ENCODE measurements at places on chromosomes 12 and 14. TPM values are rescaled to one million over a fixed set of nuclear protein-coding genes. Genes with fewer than 3 reads are reported as not detected.

DNA sequence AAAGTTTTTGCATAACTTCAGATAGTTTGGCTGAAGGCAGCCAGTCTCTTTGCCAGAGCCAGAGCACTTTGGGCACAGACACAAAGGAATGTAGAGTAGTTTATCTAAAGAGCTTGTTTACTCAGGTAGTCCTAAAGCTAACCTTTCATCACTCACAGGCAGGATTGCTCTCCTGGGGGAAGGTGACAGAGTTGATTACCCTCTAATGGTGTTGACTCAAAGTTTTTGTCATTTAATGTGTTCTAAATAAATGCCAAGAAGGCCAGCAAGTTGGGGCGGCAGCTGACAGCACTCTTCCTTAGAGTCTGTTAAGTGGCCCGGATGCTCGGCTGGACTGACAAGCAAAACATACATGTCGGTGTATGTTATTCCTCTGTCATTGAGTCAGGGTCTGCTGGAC, 9.3 kb upstream of the TAS2R46 start:
- no peak for DNase-seq

DNA sequence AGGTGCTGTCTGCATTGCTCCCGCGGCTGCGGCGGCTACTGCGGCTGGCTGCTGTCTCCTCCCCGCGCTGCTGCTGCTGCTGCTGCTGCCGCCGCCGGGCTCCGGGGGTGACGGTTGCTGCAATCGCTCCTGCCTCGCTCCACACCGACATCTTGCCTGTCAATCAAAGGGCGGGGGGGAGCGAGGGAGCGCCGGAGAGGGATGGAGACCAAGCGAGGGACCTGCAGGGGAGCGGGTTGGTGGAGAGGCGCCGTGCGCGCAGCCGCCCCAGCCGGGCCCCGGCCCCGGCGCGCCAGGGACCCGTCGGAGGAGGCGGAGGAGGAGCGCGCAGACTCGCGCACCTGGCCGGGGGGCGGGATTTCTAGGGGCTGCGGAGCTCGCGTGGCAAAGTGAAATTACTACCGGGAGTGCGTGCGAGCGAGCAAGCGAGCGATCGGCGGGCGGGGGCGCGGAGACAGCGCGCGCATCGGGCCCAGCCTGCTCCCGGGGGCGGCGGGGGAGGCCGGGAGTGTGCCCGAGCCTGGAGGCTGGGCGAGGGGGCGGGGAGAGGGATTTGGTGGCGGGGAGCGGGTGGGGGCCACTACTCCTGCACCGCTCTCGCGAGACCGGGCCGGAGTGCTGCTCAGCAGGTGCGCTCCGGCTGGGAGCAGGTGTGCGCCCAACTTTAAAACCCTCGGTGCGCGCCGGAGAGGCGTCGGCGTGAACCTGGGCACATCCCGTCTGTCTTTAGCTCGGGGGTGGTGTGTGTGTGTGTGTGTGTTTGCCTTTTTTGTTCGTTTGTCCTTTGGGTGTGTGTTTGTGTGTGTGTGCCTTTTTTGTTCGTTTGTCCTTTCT, at the start of gene KSR2:
Gene KSR2 (minus strand): TSS at position 165 of the 834 bp plus-strand sequence. CDS start 735 bp downstream, outside the sequence.
- DNase-seq, result no peak

GRCh38 chr14:85254711-85255110, 275.2 kb upstream of the FLRT2 start:
- DNase-seq, result no peak

GRCh38 chr12:92432724-92433441, 269.9 kb upstream of the PLEKHG7 start:
- no peak for DNase-seq

DNA sequence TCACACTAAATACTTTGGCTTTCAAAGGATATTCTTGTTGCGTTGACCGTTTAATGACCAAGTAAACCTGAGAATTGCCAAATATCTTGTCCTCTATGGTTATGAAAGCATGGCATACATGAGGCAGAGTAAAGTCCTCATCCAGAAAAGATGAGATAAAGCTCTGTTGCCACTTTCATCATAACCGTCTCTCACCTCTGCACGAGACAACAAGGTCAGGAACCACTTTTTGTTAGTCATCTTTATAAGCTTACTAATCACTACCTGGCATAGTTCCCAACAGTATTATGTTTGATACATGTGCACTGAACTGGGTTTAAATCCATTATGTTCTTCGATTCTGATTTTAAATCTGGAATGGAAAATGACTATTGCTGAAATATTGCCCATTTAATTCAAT, 31.3 kb downstream of the PTPRB start:
- no peak for DNase-seq

DNA sequence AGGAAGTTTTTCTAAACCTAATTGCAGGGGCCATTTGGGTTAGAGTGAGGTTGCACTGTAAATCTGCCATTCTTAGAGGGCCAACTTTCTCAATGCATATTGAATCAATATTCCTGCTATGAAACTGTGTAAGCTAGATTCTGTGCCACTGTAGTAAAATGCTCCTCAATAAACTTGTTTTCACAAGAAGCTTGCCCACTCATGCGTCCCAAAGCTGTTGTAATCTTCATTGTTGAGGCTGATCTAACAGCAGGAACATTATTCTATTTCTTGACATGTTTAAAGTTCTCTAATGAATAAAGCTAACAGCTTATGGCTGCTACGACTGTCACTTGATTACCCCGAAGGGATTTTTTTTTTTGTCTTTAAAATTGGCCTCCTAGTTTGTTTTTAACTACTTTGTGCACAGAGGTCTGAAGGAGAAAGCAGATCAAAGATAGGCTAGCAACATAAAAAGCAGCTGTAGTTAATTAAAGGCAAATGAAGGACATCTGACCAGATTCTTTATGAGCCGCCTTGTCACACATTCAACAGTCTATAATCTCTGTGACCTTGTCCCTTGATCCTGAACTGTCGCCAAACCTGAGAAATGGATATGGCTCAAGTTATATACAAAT, 243.7 kb downstream of the PAX9 start:
- DNase-seq, result no peak

GRCh38 chr12:98259693-98260092, 255.7 kb upstream of the TMPO start:
- no peak for DNase-seq

GRCh38 chr14:68587931-68588330, 204.9 kb downstream of the ZFP36L1 start:
- no peak for DNase-seq

DNA sequence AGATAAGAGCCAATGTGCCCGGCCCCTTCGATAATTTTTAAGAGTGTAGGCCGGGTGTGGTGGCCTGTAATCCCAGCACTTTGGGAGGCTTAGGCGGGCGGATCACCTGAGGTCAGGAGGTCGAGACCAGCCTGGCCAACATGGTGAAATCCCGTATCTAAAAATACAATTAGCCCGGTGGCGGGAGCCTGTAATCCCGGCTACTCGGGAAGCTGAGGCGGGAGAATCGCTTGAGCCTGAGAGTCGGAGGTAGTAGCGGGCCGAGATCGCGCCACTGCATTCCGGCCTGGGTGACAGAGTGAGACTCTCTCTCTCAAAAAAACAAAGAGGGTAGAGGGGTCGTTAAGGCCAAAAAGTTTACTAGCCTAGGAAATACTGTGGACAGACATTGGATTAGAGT, 2.6 kb downstream of the KRAS start:
- no peak for DNase-seq

- DNase-seq, result no peak
These were observed 105.4 kb upstream of the BCL2L14 start for GRCh38 chr12:11965258-11965910.

- no peak for DNase-seq
These were observed 198.5 kb downstream of the PTPRO start for GRCh38 chr12:15520844-15521243.

DNA sequence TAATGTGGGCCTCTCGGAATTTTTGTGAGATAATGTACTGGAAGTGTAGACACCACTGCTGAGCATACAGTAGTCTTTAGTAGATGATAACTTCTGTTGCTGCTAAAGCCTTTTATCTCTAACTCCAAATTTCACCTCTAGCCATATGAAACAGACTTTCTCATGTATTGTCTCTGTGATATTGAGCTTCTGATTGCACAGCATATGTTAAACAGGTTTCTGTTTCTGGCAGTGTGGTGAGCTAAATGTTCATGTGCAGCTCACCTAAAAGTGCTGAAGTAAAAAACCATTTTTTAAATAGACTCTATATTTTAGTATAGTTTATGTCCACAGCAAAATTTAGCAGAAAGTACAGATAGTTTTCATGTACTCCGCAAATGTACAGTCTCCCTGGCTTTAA, 89.3 kb upstream of the ALX1 start:
- no peak for DNase-seq

DNA sequence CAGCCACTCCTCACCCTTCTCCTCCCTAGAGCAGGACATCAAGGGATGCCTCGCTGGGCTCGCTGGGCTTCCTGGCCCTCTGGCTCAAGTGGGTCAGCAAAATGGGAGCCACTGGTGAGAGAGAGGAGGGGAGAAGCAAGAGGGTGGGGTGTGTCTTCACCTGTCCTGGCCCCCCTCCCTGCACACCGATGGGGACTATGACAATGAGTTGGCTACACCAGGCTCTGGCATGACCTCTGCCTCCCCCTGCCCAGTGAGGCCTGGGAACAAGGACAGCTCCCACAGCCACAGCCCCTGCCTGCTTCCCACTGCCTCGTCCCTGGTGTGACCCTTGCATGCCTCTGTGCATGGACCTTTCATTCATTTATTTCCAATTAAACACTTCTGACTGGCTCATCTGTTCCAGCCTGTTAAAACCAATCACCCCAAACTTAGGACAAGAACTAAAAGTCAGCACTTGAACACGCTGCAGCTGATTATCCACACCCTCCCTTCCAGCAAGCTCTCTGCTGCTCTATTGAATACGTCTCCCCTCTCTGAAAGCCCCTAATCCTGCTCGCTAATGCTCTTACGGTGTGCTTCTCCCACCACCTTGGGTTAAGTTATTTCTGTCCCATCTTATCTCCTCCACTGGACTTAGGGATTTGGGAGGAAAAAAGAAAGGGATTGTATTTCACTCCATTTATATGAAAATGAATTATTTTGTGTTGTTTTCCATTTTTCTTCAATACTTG, 5.8 kb upstream of the PPP2R5C start:
- DNase-seq, result no peak

- DNase-seq, result no peak
These were observed 3.8 kb downstream of the CACNB3 start for GRCh38 chr12:48822139-48822538.

DNA sequence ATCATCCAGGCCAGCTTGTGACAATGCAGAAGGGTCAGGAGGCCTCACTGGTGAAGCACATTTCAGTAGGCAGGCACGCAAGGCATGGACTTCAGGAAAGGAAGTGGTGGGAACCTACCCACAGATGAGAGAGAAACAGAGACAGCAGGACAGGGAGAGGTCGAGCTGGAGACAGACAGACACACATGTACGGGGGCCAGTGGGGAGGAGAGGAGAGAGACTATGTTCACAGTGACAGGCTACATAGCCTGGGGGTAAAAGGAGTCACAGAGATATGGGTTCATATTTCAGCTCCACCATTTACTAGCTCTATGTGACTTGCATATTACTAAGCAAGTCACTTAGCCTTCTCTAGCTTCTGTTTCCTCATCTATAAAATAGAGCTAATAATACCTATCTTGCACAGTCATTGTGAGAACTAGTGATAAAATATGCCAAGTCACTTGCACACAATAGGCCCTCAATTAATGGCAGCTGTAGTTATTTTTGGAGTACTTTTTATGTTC, 91.1 kb upstream of the FUT8 start:
- DNase-seq, result no peak

- DNase-seq, result no peak
These were observed 858 bp upstream of the FRMD6 start for GRCh38 chr14:51650716-51651387.

- DNase-seq, result no peak
These were observed 174.3 kb downstream of the MGAT4C start for GRCh38 chr12:86081843-86082242.

GRCh38 chr12:107778383-107779025, 4.0 kb downstream of the ASCL4 start:
- DNase-seq, result no peak

DNA sequence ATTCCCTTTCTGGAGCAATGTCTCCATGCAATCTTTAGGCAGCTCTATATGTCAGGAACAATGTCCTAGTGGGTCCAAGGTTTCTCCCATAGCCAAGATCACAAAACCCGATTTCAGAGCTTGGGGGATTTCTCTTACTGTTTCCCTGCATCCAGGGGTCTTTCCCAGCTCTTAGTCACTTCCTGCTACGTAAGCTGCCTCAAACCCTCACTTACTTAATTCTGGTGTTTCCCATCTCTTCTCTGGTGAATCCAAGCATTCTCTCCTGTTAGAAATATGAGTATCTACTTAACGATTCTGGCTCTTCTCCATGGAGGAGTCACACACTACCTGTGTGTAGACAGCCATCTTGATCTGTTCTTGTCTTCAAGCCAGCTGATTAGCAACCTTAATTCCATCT, 80.0 kb downstream of the IFNG-AS1 start:
- DNase-seq, result no peak

DNA sequence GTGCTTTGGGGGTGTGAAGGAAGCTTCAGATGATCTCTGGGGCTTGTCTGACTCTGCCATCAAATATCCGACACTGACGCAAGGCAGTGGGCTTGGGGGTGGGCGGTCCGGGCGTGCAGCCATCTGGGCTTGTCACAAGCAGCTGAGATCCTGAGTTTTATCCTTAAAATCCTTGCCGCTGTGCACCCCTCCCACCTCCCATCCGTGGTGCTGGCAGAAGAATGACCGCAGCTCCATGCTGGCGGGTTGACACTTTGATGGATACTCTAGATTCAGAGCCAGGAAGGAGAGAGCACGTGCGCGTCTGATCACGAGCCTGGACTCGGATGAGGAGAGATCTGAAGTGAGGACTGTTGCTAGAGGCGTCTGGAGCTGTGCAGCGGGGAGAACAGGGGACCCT, 3.0 kb downstream of the ZFYVE21 start:
- no peak for DNase-seq

- DNase-seq, result no peak
These were observed 178.2 kb downstream of the PIK3C2G start for GRCh38 chr12:18439541-18439940.

- no peak for DNase-seq
These were observed 3.8 kb downstream of the OSBPL8 start for GRCh38 chr12:76555797-76556196.

- DNase-seq, result no peak
These were observed 176.1 kb downstream of the FUT8 start for GRCh38 chr14:65588426-65589140.

- DNase-seq, result no peak
These were observed 15.3 kb upstream of the NUDT14 start for GRCh38 chr14:105196265-105196960.

- no peak for DNase-seq
These were observed 389.6 kb downstream of the PAWR start for GRCh38 chr12:79301181-79301580.

Gene RNASE3
- not detected for total RNA-seq

Gene TAS2R42
- not detected for total RNA-seq

Gene NEUROD4
- total RNA-seq, result not detected

Gene OAS2
- 14.0 TPM for total RNA-seq

Gene PIP4P1
- total RNA-seq, result 24.1 TPM

Gene RPGRIP1
- total RNA-seq, result not detected

Gene ADAMTS20
- not detected for total RNA-seq

Gene ETFRF1
- 15.7 TPM for total RNA-seq

Gene KLHL33
- 1.2 TPM for total RNA-seq

Gene DDX55
- total RNA-seq, result 16.5 TPM

Gene A2M
- total RNA-seq, result 274 TPM

Gene BICDL1
- total RNA-seq, result 71.2 TPM

Gene BMP4
- 31.4 TPM for total RNA-seq

All from vagina (tissue), 2 donors.